Thoracic aorta (tissue), 2 donors: ENCODE measurements at places on chromosomes 11 and 22. TPM values are rescaled to one million over a fixed set of nuclear protein-coding genes. Genes with fewer than 3 reads are reported as not detected.

DNA sequence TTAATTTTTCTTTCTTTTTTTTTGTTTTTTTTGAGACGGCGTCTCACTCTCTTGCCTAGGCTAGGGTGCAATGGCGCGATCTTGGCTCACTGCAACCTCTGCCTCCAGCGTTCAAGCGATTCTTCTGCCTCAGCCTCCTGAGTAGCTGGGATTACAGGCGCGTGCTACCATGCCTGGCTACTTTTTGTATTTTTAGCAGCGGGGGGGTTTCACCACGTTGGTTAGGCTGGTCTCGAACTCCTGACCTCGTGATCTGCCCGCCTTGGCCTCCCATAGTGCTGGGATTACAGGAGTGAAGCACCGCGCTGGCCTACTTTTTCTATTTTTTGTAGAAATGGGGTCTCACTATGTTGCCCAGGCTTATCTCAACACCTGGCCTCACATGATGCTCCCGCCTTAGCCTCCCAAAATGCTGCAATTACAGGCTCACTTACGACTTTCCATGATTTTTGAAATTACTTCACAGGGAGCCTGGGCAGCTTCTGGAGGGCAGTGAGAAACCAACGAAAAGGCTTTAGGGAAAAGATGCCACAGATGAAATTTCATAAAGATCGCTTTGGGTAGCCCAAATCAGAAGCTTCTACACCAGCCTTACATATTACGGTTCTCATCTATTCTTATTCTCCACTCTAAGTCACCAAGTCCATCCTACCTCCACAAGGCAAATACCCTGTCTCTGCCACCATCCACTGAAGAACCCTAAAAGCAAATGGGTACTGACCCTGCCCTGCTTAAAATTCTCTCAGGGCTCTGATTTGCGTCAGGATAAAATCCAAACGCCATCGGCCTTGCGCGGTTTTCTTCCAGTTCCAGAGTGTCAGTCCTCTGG, 866 bp upstream of the RRM1 start:
- DNase-seq = no peak

GRCh38 chr11:34978236-34979191, 62.1 kb downstream of the PDHX start:
- no peak for DNase-seq

DDI1 gene
- total RNA-seq = not detected

NNMT gene
- 1,213 TPM for total RNA-seq

CXCR5 gene
- not detected for total RNA-seq

CALCA gene
- total RNA-seq = not detected
